Breast epithelium (tissue), 4 donors: ENCODE measurements at places on chromosomes 4 and X. TPM values are rescaled to one million over a fixed set of nuclear protein-coding genes. Genes with fewer than 3 reads are reported as not detected.

Gene PPEF2
- total RNA-seq: not detected

Gene ART3
- not detected for total RNA-seq

Gene ENOPH1
- 29.7 TPM for total RNA-seq

Gene TIGD4
- total RNA-seq: 0.66 TPM

Gene TMEM31
- total RNA-seq: not detected
